ENCODE measurements at places on chromosomes 4 and X.
A peak's percentile ranks its signal among the peaks of the same experiment; 100 is the strongest.

DNA sequence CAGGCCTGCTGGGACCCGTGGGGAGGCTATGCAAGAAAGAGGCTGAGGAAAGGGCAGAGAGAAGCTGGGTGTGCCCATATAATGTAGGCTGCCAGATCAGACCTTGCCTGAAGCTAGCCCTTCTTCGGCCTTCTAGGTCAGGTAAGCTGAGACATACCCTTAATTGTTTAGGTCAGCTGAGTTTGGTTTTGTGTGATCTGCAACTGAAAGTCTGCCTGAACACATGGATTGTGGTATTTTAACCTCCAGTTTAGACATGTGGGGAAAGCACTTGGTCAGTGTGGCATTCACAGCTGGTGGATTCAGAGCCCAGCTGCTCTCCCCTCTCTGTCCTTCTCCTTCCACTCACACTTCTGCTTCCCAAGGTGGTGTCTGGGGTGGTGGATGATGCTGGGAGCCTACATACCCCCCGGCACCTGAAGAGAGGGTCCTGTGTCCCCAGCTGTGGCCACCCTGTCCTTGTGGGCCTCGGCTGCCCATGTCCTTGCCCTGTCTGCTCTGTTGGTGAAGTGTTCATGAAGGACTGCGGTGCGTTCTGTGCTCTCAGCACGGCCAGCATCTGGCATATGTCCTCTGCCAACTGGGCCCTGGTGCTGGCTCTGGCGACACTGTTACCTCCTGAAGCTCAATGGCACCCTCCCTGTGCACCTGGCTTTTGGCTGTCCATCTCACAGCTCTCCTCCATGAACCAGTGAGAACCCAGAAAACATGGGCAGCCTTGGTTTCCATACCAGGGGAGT, 82.1 kb downstream of the NAT8L start:
- no peak for DNase-seq

GRCh38 chr4:82499738-82500434, 61.9 kb downstream of the TMEM150C start:
- no peak for DNase-seq

GRCh38 chr4:153215921-153216320, 11.7 kb downstream of the TRIM2 start:
- no peak for DNase-seq

DNA sequence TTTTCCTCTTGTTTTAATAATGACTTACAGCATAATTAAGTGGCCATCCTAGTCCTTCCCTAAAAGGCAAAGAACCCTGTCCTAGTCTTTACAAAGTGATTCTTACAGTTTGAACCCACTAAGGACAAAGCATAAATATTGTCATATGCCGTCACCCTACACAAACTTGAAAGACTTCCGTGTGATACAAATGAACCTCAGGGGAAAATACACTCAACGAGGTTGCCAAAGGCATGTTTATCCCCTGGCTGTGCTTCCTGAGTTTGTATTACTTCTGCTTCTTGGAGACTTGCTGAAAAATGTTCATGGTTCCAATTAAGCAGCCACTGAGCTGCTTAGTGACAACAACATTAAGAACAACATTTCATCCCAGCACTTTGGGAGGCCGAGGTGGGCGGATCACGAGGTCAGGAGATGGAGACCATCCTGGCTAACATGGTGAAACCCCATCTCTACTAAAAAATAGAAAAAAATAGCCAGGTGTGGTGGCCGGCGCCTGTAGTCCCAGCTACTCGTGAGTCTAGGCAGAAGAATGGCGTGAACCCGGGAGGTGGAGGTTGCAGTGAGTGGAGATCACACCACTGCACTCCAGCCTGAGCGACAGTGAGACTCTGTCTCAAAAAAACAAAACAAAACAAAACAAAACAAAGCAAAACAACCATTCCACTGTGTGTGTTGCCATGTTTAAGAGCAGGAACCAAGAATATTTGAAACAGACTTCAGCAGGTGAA, 16.2 kb downstream of the RASSF6 start:
- no peak for DNase-seq

- DNase-seq, result no peak
Observed at GRCh38 chrX:132689612-132690563, 201.1 kb upstream of the MBNL3 start.

DNA sequence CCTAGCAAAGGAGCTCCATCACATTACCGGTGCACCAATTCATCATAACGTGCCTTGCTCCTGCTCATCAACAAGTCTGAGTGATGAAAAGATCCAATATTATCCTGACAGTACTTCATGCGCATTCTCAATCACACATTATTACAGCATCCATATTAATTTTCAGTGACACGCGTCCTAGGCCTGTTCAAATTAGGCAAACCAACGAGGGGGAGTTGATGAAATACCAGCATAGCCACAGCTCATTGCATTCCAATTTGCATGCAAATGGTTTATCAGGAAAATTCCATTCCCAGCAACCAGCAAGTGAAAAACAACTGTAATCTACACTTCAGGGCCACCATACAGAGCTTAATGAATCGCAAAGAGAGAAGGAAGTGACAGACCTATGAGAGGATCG, 236.9 kb downstream of the DCLK2 start:
- DNase-seq, result peak; percentile 7

- DNase-seq, result no peak
Observed at GRCh38 chr4:139768366-139768765, 102.7 kb downstream of the MGST2 start.

- DNase-seq, result no peak
Observed at GRCh38 chrX:34903316-34903715, 39.3 kb upstream of the FAM47B start.

- peak; percentile 21 for DNase-seq
Observed at GRCh38 chr4:128649161-128649560, 160.3 kb upstream of the JADE1 start.

DNA sequence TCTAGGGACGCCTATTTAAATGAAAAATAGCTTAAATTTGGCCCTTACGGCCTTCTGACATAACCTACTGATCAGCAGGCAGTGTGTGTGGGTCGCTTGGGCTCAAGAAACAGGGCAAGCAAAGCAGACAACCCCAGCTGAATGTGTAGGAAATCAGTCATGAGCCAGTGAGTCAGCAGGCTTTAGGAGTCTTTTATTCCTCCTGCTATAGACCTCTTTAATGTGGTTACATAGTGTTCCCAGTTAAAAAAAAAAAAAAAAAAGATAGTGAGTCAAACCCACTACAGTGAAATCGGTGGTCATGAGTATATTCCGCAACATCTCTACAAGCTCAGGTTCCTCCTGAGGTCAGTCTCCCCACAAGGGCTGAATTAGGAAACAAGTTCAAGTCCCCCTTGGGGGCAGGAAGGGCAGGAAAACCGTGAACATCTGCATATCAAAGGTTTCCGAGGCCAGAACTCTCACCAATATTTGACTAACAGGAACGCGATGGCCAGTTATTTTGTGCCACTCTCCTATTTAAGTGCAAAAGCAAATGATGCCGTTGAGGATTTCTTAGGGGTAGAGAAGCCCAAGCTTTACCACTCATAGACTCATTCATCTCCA, 32.7 kb downstream of the ACSL1 start:
- no peak for DNase-seq

DNA sequence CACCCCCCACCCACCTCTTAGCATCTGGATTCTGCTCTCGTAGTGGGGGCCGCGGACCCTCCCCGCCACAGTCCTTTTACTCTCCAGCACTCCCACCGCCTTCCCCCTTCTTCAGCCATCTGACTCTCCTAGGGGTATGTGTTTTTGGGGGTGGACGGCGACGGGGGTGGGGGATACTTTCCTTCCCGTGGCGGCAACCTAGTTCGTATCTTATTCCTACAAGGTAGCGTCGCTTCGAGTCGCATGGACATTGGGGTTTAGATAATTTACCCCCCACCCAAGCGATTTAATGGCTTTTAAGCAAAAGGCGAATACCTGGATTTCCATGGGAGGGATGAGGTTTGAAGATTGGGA, 1.3 kb upstream of the BCORL1 start:
- no peak for DNase-seq

- no peak for DNase-seq
Observed at GRCh38 chr4:134215620-134216344, 14.2 kb upstream of the PABPC4L start.

DNA sequence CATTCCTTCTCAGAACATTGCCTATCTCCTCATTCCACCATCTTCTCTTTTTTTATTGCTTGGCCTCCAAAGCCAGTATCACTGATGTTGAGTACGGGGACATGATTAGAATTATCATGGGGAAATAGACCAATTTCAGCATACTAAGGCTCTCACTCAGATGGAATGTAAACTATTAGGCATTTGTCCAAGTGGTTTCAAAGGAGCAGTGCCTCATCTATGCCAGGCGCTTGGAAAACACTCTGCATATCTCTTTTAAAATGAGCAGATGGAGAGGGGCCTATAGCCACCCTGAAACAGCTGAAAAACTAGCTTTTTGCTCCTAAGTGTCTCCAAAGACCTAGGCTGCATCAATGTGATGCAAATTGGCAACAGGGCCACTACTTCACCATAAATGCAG, 150.8 kb upstream of the DIPK2B start:
- DNase-seq, result no peak

DNA sequence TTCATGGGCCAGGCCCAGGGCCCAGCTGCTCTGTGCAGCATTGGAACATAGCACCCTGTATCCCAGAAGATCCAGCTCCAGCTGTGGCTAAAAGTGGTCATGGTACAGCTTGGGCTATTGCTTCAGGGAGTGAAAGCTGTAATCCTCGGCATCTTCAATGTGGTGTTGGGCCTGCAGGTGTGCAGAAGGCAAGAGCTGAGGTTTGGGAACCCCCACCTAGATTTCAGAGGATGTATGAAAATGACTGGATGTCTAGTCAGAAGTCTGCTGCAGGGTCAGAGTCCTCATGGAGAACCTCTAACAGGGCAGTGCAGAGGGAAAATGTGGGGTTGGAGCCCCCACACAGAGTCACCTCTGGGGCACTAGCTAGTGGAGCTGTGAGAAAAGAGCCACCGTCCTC, 341.7 kb downstream of the PPP3CA start:
- DNase-seq, result no peak

DNA sequence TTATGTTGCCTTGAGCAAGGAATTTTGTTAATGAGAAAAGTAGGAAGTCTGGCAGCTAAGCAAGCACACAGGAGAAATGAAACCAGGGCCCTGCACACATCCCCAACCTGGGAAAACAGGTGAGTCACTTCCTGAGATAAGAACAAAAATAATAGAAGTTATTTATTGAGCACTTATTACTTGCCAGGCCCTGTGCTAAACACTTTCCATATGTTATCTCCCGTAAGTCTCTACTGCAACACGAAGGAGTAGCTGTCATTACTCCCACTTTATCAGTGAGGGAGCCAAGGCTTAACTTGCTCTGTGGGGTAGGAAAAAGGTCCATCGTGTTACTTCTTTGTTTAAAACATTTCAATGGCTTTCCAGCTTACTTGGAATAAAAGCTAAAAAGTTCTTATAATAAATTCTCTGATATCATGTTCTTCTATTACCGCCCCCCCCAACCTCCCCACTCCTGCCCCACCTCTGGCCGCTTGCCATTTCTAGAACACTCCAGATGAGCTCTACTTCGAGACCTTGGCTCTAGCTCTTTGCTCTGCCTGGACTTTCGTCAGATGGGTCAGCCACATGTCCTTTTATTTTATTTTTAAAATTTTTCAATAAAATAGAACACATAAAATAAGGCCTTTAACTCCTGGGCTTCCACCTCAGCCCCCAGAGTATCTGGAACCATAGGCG, 36.3 kb upstream of the PLAC8 start:
- no peak for DNase-seq

- DNase-seq, result no peak
Observed at GRCh38 chr4:37981844-37982720, 21.9 kb downstream of the PTTG2 start.

DNA sequence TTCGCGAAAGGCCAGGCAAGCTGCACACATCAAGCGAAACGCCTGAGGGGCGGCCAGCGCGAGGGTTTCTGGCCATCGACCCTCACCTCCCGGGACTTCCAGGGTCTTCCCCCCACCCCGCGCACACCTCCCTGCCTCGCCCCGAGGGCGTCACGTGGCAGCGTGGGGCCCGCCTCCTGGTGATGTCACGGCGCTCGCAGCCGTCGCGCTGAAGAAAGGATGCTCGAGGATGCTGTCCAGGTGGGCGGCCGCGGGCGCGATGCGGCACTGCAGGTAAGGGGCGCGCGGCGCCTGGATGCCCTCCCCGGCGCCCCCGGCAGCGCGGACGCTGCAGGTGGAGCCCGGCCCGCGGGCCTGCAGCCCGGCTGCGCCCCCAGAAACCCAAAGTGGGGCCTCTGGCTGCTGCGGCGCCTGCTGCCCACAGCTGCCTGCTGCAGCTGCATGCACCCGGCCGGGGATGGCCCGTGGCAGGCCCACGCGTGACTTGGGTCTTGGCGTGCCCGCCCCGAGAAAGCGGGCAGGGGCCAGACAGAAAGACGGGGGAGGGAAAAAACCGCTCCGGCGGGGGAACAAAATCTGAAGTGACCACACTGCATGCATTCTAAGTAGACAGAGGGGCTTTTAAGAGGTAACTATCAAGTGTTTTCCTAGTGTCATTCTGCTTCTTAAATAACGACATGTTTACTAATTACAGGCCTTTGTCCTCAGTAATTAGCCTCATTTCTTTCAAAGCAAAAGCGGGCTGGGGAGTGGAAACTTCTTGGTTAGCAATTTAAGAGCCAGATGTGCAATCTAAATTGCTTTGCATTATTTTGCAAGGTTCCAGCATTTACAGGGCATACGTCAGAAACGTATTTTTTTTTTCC, 1.7 kb downstream of the CLCN4 start:
- DNase-seq, result peak; percentile 77

Data from NCI-H82 (cell line).